ENCODE measurements at places on chromosomes 5 and 9.
A peak's percentile ranks its signal among the peaks of the same experiment; 100 is the strongest.

- DNase-seq: peak; percentile 48
These were observed 3.2 kb downstream of the WHRN start for GRCh38 chr9:114501796-114502682.

- no peak for DNase-seq
These were observed 18.6 kb upstream of the NOTCH1 start for GRCh38 chr9:136564379-136564988.

DNA sequence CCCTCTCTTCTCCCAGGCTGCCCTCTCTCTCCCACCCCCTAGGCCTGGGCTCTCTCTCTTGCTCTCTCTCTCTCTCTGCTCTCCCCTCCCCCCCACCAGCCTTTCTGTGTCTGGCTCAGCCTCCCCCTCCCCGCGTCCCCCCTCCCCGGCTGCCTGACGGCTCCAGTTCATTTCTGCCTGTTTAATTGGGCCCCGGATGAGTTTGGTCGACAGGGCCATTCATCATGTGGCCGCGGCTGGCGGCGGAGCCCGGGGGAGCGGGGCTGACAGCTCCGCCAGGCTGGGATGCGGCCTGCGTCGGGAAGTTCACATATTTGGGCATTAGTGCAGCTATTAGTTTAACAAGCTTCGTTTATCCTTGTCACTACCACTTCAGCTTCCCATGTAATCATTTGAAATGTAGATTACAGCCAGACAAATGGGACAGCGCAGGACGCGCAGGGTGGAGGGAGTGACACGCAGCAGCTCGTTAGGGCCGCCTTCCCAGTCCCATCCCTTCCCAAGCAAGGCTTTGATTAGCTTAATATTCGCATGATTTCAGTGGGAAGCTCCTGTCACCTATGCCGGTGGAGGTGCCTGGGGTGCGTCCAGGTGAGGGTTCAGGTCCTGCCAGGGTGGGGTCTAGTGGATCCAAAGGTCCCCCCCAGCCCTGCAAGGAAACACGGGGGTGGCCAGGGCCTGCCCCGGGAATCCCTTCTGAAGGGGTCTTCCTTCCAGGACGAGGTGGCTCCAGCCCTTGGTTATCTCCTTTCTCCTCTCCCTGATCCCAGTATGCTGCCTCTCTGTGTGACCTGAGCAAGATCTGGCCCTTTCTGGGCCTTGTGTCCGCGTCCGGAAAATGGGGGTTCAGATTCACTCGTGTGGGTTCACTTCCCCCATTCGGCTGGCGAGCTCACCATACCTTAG, 214.8 kb downstream of the PAX5 start:
- peak; percentile 42 for DNase-seq

GRCh38 chr5:156694598-156694997, 155.5 kb upstream of the PPP1R2B start:
- DNase-seq: no peak

All from neuronal stem cell (in vitro differentiated cells).